ENCODE measurements at places on chromosomes 2 and 18.

DNA sequence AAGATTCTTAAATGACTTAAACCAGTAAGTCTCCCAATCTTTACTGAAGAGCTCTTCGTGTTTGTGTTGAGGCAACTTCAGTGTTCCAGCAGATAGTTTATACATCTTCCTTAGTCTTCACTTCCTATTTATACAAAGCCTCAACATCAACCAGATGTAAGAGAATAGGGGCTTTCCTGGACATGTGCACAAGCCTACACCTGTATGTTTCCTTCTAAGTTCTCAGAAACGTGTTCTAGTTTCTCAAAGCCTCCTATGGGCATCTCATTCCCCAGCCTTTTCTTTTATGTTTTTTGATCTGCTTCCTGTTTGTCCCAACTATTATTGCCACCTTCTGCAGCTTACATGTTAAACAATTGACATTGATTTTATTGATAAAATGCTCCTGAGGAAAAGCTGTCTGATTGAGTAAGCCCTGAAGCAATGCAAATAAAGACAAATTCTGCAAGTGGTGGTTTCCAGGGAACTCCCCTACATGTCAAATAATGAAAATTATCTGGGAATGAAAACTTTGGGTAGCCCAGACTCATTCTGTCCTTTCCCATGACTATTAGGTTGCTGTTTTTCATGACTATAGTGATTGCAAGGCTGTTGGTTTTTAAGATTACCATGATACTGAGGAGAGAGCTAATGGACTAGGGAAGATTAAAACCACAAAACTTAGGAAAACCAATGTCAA, 663.3 kb upstream of the ACVR2A start:
- peak; percentile 10 for DNase-seq

- no peak for DNase-seq
These were observed 16.5 kb upstream of the GPR155 start for GRCh38 chr2:174503161-174503809.

- DNase-seq = no peak
These were observed 17.5 kb upstream of the LONRF2 start for GRCh38 chr2:100339823-100340222.

DNA sequence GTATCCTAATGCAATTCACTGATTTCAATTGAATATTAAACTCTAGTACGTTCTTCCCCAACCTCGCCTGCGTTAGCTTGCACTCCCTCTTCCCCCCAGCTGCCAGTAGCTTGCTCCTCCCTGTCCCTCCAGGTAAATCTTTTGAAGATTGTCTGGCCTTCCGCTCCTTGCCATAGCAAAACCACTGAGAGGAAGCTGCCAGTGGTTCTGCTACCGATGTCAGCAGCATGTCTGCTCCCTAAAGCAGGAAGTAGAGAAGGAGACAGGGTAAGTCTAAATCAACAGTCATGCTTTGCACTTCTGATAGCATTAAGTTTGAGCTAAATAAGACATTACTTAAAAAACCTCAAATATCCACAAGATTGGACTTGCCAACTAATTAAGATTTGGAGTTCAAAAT, 89.1 kb downstream of the SCN2A start:
- DNase-seq = no peak

GRCh38 chr18:13910501-13910900, 4.8 kb downstream of the MC2R start:
- DNase-seq = no peak

DNA sequence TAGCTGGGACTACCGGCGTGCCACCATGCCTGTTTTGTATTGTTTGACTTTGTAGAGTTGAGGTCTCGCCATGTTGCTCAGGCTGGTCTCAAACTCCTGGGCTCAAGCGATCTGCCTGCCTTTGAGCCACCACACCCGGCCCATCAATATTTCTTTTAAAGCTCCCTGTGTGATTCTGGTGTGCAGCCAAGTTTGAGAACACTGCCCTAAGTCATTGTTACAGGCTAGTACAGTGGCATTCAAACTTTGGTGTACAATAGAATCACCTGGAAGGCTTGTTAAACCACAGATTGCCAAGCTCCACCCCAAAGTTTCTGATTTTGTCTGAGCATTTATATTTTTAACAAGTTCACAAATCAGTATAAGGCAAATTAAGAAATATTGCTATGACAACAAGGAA, 99.9 kb downstream of the RBBP8 start:
- no peak for DNase-seq

DNA sequence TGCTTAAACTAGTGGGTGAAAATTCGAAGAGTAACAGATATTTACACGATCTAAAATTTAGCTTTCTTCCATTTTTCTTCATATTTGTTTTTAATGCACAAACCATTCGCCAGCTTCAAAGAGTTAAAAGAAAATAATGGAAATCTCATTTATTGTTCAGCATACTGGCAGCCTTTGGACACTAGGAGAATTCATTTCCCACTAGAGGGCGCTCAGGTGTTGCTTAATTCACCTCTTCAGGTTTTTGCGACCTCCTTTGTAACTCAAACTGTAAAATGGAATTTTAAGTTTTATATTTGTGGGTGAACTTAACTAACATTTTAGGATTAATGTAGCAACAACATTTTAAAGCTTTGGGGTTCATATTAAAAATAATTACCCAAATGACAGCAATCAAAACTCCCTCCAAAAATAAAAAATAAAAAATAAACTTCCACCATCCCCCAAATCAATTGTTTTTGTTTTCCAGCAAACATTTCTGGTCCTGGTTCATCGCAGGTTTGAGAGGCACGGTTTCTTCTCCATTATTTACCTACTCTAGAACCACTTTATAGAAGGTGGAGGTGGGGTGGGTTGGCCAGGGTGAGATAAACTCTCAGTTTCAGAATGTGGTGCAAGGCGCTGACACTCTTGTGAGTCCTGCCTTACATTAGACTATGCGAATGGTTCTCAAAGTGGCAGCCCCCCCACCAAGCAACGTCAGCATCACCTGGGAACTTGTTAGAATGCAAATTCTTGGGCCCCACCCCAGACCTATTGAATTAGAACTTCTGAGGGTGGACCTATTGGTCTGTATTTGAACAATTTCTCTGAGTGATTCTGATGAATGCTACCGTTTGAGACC, 24.7 kb upstream of the PNPT1 start:
- peak; percentile 62 for DNase-seq

- DNase-seq = no peak
These were observed at the start of gene STEAP3 for GRCh38 chr2:119223521-119224390. STEAP3 (plus strand) TSS chr2:119223834; CDS start chr2:119231013, 7,179 bp downstream.

- no peak for DNase-seq
These were observed 69.1 kb upstream of the CTLA4 start for GRCh38 chr2:203798296-203799087.

- no peak for DNase-seq
These were observed 40.2 kb upstream of the WDSUB1 start for GRCh38 chr2:159326569-159327255.

- DNase-seq = no peak
These were observed 114.6 kb upstream of the ARHGAP28 start for GRCh38 chr18:6614952-6615351.

DNA sequence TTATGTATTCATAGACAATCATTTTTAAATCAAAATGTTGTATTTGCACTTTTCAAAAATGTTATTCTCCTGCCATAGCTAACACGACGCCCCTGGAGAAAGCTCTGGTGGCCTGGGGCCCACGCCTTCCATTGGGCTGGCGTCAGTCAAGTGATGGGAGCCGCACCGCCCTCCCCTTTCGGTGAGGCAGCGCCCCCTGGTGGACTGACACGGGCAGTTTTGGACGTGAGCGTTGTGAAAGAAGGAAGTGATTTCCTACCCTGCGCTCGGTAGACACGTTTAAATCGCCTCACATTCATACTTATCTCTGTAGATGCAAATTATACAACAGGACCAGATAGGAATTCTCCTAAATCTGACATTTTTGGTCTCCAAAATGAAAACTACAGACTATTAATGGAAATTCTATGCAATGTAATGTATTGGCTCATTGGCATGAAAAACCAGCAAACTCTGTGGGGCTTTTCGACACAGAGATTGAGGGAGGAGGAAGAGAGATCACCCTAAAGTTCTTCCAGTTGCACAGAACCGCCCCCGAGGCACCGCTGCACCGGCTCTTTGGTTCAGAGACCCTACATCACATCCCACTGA, 326.2 kb upstream of the SOX11 start:
- peak; percentile 64 for DNase-seq

- no peak for DNase-seq
These were observed 590.8 kb upstream of the PKDCC start for GRCh38 chr2:41457026-41457425.

GRCh38 chr2:29485631-29486030, 370.4 kb downstream of the CLIP4 start:
- DNase-seq = no peak

- peak; percentile 31 for DNase-seq
These were observed 44.8 kb upstream of the C2orf15 start for GRCh38 chr2:99096728-99097127.

GRCh38 chr2:30717081-30717650, 90.1 kb downstream of the CAPN13 start:
- DNase-seq = no peak

DNA sequence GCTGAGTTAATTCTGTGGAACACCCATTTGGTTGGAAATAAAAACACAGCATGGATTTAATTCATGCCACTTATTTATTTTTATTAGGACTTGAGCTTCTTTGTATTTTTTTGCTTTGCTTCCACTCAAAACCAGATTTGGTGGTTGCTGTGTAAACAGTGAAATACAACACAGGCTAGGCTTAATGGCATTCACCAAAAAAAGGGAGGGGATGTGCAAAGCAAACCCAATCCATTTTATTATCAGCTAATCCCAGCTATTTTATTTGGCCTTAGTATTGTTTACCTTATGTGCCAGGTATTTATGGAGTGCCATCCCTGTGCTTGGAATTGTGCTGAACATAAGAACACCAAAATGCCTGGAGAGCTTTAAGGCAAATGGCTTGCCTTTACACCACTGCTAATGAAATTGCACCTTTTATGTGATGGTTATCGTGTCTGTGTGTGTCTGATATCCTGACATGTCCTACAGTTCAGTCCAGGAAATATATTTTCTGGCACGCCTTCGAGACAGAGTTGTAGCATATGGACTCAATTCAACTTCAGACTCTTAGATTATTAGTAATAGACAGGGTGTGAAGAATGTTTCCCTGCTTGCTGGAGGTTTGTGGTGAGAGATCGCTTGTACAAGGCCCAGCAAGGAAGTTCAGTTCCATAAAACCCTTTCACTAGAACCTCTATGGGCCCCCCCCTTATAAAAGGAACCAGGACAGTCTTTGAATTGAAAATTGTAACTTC, 99.6 kb downstream of the PRPF40A start:
- DNase-seq = no peak

DNA sequence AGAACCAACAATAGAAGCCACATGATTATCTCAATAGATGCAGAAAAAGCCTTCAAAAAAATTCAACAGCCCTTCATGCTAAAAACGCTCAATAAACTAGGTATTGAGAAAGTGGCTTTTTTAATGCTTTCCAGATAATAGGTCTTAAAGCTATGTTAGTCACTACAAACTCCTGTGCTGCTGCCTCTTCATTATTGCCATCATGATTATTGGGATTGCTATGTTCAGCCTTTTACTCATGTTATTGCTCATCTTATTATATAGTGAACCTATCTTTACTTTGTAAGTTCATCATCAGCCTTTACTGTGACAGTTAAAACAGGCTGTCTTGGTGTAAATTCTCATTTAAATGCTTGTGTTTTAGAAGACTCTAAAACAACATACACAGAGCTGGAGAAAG, 1557.2 kb upstream of the ZEB2 start:
- no peak for DNase-seq

- no peak for DNase-seq
These were observed 101.6 kb upstream of the XPO1 start for GRCh38 chr2:61639721-61640120.

DNA sequence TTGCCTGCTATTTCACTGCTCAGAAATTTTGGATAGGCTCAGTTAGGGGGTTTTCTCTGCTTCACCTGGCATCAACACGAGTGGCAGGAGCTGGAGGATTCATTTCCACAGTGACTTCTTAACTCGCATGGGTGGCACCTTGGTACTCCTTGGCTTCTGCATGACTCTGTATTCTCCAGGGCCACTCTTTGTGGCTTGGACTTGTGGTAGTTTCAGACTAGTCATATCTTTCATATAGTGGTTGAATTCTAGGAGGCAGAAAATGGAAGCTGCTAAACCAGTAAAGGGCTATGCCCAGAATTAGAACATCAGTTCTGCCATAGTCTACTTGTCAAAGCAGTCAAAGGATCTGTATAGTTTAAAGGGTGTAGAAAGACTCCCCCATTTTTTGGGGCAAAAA, 6.8 kb downstream of the MAIP1 start:
- peak; percentile 68 for DNase-seq

- no peak for DNase-seq
These were observed 1.6 kb upstream of the PHLPP1 start for GRCh38 chr18:62713651-62714247.

GRCh38 chr2:122366969-122367645, 611.7 kb downstream of the TSN start:
- DNase-seq = no peak

- no peak for DNase-seq
These were observed 499.6 kb upstream of the HS6ST1 start for GRCh38 chr2:128818248-128818647.

DNA sequence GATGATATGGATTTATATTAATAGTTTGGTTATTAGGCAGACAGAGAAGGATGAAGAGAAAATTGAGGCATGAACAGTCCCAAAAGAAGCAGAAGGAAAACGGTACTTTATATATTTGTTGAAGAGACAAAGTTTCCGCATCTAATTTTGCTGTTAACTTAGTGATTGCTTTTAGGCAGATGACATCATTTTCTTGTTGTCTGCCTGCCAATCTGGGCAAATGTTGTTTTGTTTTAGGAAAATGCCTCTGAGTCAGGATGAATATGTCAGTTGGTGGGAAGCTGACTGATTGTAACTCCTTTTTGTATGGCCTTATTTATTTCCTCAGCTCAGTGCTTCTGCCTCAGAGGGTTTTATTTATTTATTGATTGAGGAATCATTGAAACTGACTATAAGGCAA, 52.5 kb upstream of the CAVIN2 start:
- no peak for DNase-seq

GRCh38 chr2:43444989-43445645, 150.7 kb downstream of the THADA start:
- no peak for DNase-seq

DNA sequence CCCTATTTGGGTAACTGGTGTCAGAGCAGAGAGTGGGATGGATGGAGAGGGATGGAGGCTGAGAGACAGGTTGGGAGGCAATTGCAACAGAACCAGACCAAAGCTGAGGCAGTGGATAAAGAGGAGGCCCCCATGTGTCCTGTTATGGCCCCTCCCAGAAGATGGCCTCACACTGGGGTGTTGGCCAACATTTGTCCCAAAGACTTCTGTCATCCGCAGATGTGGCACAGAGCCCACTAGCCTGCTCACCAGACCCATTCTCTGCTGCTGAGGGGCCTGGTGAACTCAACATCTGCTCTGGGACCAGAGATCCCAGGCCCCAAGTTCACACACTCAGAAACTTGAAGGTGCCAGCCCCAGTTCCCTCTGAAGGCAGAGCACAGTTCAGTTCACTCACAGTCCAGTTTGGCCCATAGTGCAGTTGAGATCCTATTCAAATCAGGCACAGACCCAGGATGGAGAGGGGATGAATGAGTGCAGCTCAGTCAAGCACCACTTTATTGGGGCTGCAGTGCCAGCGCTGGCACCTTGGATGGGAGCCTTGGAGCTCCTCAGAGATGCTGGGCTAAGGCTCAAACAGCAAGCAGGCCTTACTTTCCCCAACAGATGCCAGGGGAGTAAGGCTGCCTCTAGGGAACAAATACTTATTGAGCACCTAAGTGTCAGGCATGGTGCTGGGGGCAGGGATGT, 189.2 kb downstream of the ZBTB7C start:
- no peak for DNase-seq

Measured in activated CD4-positive, alpha-beta T cell treated with anti-CD3 and anti-CD28 coated beads, Interleukin-2, amount 50 U/mL, for 16 hours (primary cell).